ENCODE measurements at places on chromosomes 3 and 15.

GRCh38 chr3:177929310-177929709, 606.9 kb upstream of the KCNMB2 start:
- DNase-seq, result no peak

- DNase-seq, result no peak
Observed at GRCh38 chr3:122358703-122359032, 24.4 kb downstream of the MIX23 start.

- no peak for DNase-seq
Observed at GRCh38 chr3:127819086-127819485, 3.2 kb downstream of the MGLL start.

DNA sequence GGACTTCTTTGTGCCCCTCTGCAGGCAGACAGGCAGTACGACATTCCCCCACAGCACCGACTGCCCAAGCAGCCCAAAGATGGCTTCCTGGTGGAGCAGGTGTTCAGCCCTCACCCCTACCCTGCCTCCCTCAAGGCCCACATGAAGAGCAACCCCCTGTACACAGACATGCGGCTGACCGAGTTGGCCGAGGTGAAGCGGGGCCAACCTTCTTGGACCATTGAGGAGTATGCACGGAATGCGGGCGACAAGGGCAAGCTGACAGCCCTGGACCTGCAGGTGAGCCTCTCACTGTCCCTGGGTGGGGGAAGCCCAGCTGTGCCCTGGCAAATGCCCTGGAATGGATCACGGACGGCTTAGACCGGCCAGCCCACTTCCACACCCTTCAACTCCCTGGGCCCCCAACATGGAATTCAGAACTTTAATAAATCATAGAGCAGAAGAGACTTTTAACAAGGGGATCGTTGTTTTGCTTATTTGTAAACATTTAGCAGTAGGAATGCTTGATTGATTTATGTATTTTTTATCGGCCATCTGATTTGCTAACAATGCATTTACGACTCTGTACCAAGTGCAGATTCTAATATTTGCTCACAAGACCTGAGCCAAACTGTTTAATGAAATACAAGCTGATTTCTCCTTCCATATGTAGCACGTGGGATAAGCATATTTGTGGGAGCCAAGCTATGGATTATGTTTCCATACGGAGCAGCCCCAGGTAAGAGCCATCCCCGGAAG, 31.1 kb downstream of the MINAR1 start:
- DNase-seq, result no peak

GRCh38 chr3:166291186-166291955, 454.1 kb upstream of the BCHE start:
- no peak for DNase-seq

- no peak for DNase-seq
Observed at GRCh38 chr3:134354612-134355251, 19.5 kb downstream of the AMOTL2 start.

DNA sequence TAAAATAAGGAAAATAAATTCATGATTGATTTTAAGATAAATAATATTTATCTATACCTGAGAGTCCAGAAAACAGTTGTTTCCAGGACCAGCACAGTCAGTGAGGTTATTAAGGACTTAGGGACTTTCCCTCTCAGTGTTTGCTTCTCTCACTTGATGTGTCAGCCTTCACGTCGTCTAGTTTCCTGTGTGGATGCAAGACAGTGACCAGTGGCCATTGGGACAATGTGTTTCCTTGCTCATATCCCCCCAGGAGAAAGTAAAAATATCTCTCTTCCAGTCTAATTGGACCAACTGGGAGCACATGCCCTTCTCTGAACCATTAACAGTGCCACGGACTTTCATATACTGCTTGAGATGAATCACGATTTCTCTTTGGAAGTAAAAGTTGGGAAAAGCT, 157.8 kb upstream of the CTNNB1 start:
- DNase-seq, result no peak

- no peak for DNase-seq
Observed at GRCh38 chr3:44584646-44585501, at the start of gene ZNF660. Gene ZNF660 (plus strand): TSS chr3:44584964. CDS start chr3:44594194, 9,230 bp downstream.

GRCh38 chr3:54476891-54477290, 354.5 kb downstream of the CACNA2D3 start:
- DNase-seq, result no peak

- DNase-seq, result no peak
Observed at GRCh38 chr3:22606938-22607337, 596.2 kb upstream of the UBE2E2 start.

DNA sequence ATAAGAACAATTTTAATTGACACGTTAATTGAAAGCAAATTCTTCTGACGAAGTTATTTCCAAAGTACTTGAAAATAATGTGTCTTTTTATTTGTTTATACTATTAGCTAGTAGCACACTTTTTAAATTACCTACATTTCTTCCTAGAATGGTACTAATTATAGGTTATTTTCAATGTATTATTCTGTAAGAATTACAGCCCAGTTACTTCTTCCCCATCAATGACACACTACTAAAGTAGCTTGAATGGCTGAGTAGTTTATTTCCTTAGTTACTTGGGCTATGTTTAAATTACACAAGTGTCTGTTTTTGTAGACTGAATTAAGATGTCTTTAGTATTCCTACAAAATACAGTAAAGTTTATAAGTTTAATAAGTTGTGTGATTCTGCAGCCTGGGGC, 217.6 kb upstream of the IL12A start:
- no peak for DNase-seq

DNA sequence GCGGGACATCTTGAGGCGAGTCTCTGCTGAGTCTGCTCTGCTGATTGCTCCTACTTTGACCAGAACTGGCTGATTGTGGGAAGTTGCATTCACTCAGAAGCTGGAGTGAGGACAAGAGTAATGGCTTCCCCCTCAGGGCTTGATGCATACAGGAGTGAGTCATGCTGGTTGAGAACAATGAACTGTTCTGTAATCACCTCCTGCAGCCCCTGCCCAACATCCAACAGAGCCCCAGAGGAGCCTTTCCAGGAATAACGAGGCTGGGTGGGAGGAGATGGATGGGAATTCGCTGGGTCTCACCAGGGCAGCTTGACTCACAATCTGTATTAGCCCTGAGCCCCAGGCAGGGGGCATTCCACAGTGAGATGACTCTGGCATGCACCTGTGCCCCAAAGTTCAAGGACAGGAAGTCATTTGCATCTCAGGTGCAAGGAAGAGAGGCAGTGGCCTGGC, 85.0 kb downstream of the RAB11A start:
- DNase-seq, result no peak

GRCh38 chr3:14391033-14391432, 11.4 kb upstream of the SLC6A6 start:
- DNase-seq, result no peak

DNA sequence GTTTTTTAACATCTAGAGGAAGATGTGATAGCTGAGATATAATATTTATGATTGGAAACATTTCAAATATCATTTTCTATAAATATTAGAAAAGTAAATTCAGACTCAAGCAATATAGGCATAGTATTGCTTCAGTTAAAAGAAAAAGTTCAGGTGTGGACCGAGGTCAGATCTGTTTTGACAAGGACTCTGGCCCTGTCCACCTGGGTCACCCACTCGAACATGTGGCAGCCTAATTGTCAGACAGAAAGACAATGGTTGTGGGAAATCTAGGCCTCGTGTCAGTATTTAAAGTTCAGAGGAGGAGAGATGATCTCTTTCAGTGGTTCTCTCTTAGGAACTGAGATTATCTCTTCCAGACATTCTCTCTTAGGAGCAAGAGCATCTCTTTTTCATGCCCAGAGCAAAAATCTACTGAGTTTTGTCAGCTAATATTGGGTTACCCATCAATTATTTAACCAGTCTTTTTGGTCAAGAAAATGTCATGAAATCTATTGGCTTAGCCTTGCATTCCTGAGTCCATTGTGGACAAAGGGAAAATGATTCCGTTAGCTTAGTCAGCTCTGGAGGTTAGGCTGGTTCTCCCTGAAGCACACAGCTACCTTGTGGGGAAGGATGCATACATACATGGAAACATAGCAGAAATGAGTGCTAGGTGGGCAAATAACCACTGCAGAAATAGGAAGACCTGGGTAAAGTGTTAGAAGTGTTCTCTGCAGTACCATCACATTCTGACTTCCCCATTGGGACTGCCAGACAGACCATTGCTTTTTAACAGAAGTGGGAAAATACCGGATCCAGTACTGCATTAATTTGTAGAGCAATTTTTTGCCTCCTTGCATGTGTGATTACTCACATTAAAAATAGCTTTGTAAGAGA, 343.3 kb downstream of the GRM7 start:
- no peak for DNase-seq

DNA sequence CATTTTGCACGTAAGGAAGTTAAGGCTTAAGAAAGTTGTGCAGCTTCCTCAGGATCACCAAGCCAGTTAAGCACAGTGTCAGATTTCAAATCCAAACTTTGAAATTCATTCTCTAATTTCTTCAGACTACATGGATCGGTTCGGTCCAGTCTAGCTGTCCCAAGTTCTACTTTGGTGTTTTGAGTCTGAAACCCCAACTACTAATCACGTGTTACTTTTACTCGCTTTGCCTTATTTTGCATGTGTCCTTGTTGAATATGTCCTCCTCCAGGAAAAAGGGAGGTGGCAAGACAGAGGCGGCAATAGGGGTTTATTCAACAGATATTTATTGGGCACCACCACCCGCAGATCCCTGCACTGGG, 522 bp upstream of the GXYLT2 start:
- DNase-seq, result no peak

- DNase-seq, result no peak
Observed at GRCh38 chr15:40091861-40092255, 16.8 kb downstream of the BMF start.

DNA sequence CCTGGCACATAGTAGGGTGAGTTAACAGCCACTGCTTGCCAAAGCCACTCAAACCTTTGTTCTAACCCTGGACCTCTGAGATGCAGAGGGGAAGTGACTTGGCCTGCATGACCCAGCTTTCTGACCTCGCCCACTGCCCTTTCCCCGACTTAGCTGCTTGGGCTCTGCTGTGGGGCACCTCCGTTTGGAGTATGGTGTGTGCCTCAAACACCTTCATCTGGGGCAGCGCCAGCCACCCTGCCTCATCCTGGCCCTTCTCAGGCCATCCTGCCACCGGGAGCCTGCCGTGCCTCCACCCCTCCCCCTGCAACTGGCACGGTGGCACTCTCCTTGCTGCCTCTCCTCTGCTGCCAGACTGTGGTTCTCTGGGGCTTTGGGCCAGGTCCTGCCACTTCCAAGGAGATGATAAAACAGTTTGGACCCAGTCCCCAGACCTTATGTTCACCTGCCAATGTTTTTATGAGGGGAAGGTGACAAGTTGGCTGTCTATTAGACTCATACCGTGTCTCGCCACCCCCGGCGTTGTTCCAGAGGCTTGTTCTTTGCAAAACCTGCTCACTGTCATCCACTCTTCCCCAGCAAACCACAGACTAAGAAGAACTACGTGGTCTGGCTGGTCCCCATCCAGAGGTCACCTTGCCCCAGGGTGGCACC, 32.2 kb downstream of the SLC6A6 start:
- no peak for DNase-seq

DNA sequence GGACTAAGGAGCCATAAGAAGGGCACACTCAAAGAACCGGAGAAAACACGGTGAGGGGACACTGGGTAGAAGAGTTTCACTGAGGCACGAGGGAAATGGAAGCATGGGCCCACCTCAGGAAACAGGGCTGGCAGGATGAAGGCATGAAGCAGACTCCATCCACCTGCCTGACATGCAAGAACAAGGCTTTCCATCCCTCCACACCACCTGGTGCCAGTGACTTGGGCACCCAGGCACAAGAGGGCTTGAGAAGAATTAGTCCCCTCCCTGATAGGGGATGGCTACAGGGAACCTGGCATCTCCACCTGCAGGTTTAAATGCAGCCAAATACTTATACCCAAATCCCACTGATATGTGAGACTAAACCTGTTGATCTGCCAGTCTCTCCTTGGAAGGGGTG, 38.9 kb upstream of the PPP2R3A start:
- no peak for DNase-seq

DNA sequence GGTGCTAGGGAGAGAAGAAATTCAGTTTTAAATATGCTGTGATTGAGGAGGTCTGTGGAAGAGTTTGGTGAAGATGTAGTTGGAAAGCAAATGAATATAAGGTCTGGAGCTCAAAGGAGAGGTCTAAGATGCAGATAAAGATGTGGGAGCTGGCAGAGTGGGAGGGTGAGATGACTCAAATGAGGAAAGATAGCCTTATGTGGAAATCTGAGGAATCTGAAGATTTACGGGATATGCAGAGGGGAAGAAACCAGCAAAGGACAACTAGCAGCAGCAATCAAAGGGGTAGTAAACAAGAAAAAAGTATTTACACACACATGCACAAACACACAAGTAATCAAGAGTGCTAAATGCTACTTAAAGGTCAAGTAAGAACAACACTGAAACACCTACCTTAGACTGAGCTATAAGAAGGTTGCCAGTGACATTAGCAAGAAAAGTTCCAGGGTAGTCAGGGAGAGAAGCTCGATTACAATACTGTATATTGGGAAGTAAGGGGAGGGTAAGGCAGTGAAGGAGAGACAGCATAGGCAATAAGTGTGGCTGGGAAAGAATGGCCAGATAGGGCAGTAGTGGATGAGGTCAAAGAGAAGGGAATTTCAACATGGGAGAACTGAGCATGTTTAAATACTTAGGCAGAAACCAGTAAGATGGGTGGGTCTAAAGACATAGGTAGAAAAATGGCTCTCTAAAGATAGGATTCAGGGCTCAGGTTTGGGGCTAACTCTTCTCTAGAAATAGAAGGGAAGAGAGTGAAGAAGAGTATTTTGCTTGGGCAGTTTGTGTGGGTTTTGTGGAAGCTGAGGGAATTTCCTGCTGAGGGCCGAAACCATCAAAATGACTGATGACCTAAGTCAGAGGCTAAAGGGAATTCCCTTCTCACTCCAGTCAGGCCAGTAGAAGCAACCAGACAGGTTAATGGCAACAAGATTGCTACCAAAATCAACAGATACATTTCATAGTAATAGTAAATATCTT, 8.9 kb downstream of the CMTM6 start:
- DNase-seq, result no peak

DNA sequence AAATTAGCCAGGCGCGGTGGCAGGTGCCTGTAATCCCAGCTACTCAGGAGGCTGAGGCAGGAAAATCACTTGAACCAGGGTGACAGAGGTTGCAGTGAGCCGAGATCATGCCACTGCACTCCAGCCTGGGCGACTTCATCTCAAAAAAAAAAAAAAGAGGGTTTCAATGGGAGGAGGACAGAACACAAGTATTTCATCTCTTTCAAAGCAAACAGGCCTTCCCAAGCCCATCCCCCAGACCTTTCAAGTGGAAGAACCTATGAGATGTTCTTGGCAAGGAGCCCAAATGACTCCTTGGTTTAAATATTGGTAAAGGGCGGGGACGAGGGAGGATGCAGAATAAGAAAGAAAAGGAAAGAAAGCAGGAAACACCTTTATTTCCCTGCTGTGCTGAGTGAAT, 62.2 kb upstream of the MCF2L2 start:
- no peak for DNase-seq

DNA sequence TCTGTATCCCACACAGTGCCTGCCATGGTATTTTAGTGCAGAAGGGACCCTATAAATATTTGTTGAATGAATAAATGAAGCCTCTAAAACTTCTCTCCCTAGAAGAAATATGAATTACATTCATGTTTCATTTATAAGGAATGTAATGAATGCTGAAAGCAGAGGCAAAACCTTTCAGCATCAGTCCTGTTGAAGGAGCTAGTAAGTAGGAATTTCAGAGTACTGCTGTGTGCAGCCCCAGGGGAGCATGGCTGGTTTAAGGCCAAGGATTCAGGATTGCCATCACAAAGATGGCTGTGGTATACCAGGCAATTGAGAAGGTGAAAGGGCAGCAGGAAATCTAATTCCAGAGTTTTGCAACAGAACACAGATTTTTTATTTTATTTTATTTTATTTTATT, 1131.4 kb downstream of the IGSF11 start:
- no peak for DNase-seq
